ENCODE measurements at places on chromosomes 3 and 15.

DNA sequence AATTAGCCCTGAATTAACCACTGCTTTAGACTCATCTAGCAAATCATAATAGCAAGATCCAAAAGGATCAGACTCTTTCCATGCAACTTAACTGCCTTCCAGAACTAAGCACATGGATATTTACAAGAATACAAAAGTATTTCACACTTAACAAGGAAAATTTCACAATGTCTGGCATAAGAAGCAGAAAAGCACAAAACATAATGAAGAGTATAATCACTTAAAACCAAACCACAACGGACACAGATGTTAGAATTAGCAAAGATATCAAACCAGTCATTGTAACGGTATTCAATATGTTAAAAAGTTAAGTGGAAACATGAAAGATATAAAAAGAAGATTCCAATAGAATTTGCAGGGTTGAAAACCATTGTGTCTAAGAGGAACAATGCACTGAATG is 51.5 kb upstream of the COL6A6 start:
- DNase-seq = no peak

DNA sequence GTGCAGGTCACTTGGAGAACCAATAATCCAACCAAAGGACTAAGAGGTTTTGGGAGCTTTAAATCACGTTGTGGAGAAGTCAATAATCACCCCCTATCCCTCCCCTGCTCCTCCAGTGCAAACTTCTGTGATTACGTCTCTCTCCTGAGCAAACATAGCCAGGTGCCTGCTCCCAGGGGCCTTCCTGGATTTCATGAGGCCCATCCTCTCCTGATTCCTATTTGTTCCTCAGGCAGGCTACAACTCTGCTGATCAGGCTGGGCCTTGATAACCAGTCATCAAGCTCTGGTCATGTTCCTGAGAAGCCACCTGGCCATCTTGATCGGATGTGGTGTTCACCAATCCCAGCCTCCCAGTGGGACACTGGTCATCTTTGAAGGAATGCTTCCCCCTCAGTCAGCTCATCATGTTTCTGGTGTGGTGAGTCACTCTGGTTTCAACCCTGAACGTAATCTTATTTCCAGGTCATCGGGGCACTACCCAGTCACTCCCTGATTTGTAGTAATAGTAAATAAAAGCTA is 2.9 kb upstream of the ZNF710 start:
- no peak for DNase-seq

DNA sequence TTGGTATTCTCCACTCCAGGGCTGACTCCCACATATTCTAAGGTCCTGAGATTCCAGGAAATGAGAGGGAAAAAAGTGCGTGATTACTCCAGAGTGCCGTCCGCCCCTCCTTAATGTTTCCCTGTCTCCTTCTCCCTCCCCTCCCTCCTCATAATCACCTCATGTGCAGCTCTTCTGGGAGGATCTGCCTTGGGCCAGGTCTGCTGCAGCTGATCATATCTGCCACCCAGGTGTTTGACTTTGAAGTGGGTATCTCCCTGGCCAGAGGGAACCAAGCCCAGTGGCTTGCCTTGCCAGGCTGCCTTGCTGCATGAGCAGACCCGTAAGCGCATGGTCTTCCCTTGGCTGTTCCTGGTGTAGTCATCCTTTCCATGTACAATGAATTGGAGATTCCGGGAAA is 28.1 kb upstream of the LRTM1 start:
- DNase-seq = no peak

GRCh38 chr15:69849232-69849610 is 248.5 kb downstream of the TLE3 start:
- no peak for DNase-seq

DNA sequence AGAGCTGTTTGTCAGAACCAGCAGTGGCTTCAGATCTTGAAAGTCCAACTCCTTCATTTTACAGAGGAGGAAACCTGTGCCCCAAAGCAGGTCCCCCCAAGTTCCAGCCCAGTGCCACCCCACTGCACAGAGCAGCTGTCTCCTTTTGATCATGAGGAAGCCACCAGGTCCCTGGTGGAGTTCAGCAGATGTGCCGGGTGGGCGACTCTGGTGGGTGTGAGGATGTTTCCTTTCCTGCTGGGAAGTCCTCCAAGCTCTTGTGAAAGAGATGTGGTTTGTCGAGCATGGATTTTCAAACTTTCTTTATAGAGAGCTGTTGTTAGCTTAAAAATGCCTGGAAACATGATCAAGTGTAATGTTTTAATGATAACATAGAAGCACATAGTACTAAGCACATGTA is 52.0 kb downstream of the SMAD3 start:
- no peak for DNase-seq

DNA sequence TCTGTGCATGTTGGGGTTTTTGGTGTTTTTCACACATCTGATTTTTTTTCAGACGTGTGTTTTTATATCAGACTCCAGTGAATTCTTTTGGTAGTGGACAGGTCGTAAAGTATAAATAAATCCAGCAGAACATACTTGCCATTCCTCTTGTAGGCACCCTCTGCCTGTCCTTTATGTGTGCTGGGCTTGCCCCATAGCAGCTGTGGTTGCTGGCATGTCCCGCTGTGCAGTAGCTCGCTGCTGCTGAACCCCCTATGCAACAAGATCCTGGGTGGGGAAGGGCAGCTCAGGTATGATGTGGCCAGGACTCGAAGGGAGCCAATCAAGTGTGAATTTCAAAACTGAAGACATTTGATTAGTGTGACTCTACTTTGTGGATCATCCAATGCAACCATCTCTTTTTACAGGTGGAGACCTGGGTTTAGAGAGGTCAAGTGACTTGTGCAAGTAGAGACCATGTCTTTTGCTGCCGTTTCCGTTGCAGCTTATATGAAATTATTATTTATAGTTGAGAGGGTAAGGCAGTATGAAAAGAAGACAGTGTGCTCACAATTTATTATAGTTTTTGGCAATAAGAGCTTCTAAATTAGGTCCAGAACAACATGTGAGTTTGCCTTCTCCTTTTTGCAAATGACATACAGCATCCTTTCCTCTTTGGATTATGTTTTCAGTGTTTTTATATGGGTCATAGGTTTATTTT is 350.8 kb upstream of the C2CD4B start:
- DNase-seq = no peak

All from T-helper 2 cell treated with Interferon-gamma antibody and Interleukin-4, amounts not matched to agents 5 μg/mL and 100 μg/mL, for 36 hours (primary cell).